ENCODE measurements at places on chromosomes 11 and 22.

- no peak for DNase-seq
Measured at GRCh38 chr11:6833356-6833755, 12.1 kb upstream of the OR10A5 start.

DNA sequence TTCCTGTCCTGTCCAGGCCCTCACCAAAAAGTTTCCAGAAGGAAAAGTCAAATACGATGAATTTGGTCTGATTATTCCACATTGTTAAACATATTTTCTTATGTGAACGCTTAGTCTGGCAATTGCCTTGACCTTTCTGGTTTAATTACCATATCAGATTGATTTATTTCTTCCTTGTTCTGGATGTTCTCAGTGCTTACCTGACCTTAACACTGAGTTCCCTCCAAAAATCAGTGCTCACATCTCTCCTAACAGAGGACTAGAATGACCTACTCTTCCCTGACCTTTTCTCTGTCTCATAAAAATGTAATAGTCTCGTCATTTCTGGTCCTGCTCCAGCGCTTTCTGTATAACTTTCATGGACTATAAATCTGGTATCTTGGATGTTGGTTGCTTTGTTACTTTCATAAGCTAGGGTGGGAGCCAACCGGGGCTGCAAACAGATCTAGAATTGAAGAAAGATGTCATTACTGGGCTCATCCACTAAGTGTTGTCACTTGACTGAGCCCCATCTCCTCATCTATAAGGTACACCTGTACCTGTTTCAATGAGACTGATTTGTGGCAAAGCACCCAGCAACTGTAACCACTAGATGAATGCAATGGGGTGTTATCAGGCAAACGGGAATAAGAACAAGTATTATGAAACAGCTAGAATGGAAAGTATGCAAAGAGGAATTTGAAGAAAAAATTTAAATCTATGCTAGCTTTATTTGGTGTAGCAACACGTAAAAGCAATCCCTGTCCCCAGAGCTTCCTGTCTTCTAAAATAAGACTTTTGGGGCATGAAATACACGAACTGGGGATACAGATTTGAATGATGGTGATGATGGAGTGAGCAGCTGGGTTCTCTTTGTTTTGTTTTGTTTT, 2.4 kb downstream of the FADS2 start:
- no peak for DNase-seq

- no peak for DNase-seq
Measured at GRCh38 chr22:17732251-17732854, 41.9 kb downstream of the BID start.

DNA sequence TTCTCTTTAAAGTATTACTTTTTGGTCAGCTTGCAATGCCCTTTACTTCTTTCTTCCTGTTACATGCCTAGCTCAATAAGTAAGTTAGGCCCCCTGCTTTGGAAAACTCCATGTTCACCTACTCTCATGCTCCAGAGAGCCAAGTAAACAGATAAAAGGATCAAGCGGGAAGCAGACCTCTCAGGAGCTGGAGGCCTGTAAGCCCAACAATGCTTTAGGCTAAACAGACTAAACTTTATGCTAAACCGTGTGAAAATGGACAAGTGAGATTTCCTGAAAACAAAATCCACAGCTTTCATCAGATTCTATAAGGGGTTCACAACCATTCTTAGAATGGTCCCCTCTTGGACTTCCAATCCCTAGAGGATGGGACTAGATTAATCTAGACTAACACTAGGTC, 40.2 kb downstream of the CELF1 start:
- DNase-seq = no peak

DNA sequence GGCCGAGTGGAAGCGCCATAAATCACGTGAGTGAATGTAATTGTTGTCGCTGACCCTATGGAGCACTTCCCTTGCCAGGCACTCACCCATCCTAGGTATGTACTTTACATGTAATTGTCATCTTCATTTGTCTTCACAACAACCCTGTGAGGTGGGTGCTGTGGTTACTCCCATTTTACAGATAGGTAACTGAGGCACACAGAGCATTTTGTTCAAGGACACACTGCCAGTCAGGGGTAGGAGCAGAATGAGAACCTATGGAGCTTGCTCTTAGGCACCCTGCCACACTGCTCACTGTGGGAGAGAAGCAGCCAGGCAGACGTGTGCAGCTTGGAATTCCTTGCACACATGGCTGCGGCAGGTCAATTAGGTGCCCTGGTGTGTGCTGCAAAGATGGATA, 785 bp upstream of the EFCAB6 start:
- DNase-seq = no peak

GRCh38 chr11:113238721-113239120, 75.7 kb upstream of the TTC12 start:
- DNase-seq = no peak

- DNase-seq = no peak
Measured at GRCh38 chr11:113728814-113729213, 22.7 kb upstream of the TMPRSS5 start.

GRCh38 chr11:119727523-119728151, 1.4 kb downstream of the NECTIN1 start:
- no peak for DNase-seq

- DNase-seq = no peak
Measured at GRCh38 chr11:118157186-118157895, 4.7 kb upstream of the SCN4B start.

All from globus pallidus (tissue), 1 donor.